ENCODE measurements at places on chromosomes 7 and 10.

- DNase-seq = no peak
Observed at GRCh38 chr7:14630048-14630447, 272.5 kb downstream of the DGKB start.

DNA sequence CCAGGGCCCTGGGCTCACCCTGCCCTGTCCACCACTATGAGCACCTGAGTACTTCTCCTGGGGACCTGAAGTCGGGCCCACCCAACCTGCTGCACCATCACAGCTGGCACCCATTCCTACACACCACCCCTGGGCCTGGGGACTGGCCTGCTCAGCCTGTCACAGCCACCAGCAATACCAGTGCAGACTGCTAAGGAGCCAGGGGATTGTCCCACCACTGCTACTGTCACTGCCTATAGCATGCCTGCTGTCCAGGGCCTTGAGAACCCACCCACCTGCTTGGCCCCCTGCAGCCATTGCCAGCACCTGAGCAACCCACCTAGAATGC, 624.8 kb upstream of the FOXK1 start:
- no peak for DNase-seq

- no peak for DNase-seq
Observed at GRCh38 chr7:142308918-142309317, 51.1 kb upstream of the PRSS58 start.

DNA sequence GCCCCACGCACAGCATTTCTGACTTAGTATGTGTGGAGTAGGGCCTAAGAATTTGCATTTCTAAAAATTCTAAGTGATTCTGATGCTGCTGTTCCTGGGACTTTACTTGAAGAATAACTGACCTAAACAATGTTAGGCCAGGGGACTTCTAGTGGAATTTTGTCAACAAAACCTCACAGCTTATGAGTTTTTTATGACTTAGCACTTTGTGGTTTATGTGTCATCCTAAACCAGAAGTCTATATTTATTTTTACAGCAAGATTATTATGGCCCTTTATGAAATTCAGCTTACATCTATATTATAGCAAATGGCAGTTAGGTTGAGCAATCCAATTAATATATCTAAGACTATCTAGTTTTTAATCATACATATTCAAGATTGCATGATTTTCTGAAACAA, 24.6 kb upstream of the BET1 start:
- no peak for DNase-seq

GRCh38 chr7:141789917-141790316, at the start of gene TAS2R5:
TAS2R5 (plus strand) TSS chr7:141790217; CDS start chr7:141790362, 145 bp downstream.
- DNase-seq = no peak

GRCh38 chr10:123001370-123001769, 7.2 kb downstream of the IKZF5 start:
- no peak for DNase-seq

GRCh38 chr10:60426425-60426824, 36.8 kb upstream of the ANK3 start:
- DNase-seq = no peak

GRCh38 chr7:155456738-155457543, 988 bp upstream of the EN2 start:
- peak; percentile 91 for DNase-seq

DNA sequence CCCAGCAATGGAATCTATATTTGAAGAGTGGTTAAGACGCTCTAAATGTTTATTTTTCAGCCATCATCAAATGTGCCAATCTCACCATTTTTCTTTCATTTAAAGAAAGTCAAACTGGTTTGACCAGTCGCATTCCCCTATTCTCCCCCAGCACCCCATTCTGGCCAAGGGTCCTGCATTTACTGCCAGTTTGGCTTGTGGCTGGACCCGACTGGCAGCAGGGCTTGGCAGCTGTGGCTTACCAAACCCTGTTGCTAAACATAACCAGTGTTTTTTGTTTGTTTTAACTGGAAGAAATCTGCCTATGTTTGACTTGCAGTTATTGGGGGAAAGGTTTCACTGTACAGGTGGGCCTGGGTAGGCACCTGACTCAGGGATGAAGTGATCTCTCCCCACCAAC, 116.3 kb downstream of the CYP26A1 start:
- DNase-seq = no peak

GRCh38 chr7:139774376-139774775, 3.4 kb downstream of the HIPK2 start:
- no peak for DNase-seq

DNA sequence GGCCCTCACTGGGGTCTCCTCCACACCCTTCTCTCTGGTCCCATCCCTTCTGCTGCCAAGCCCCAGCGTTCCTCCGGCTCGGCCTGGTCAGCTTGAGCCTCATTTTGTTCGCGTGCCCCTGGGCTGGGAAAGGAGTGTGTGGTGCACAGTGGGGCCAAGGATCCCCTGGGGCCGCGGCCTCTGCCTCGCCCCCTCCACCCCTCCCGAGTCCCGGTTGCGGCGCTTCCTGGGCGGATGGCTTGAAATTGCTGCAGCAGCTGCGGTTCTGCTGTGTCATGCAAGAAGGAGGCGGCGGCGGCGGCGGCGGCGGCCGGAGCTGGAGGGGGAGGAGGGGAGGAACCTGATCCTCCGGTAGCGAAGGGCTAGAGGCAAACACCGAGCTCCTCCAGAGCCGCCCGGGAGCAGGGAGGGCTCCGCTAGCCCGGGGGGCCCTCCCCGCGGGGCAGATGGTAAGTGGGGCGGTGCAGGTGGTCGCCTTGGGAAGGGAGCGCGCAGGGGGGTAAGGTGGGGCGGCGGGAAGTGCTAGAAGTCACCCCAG, 217.8 kb upstream of the MKLN1 start:
- peak; percentile 88 for DNase-seq

DNA sequence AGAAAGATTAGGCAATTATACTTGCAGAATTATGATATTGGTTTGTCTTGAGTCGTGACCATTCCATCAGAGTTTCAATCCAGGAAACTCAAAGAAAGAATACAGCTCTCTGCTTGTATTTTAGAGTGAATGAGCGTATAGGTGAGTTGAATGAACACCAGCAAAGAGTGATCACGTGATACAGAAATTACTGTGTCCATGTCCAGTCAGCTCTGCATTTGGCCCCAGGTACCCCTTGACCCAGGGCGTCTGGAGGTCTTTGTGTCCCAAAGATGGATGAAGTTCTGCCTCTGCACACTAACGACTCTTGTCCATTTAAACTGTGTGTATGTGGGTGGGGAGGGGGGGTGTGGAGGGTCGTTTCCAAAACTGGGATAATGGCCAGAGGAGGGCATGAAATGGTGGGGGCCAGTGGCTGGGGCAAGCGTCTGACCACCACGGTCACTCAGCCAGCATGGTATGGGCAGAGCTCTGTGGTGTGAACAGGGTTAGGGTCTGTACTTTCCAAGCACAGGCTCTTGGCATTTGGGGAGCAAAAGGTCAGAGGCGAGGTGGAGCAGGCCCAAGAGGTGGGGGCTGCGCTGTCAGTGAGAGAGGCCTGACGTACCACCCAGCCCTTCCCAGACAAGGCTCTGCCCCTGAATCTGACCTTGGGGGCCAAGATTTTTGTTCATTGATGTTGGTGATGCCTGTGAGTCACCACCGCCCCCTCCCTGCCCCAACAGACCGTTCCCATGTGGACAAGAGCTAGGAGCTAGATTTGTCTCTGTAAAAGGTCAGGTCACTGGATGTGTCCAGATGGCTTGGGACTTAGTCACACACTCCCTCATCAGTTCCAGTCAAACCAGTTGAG, 1.4 kb downstream of the PTPRE start:
- DNase-seq = no peak

DNA sequence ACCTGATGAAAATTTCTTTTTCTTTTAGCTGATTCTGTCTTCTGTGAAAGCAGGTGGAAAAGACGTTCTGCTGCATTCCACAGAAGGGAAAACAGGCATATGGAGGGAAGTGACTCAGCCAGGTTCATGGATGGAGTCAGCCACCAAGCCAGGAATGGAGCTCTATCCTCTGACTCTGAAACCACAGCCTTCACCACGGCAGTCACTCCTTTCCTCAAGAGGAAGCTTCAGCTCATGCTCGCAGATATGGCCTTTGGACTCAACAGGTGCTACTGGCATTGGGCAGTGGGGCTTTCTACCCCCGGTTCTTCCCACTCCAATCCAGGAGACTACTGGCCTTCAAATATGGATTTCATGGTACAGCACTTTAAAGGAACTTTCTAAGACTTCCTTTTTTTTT, 11.5 kb upstream of the PLAU start:
- DNase-seq = no peak

DNA sequence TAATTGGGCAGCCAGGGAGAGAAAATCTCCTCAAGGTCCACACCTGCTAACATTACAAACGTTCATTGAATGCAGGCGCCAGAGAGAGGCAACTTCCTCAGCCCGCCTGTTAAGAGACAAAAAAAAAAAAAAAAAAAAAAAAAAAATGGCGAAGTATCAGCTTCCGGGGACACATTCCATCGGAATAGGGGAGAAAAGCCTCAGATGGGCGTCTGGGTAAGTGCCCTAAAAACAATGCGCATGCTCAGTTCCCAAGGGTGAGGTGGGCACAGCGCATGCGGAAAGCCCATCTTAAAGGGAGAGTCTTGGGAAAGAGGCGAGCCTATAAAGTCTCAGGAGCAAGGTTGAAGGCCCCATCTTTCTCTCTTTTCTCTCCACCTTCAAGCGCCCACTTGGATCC, 1139.7 kb upstream of the CELF2 start:
- no peak for DNase-seq

DNA sequence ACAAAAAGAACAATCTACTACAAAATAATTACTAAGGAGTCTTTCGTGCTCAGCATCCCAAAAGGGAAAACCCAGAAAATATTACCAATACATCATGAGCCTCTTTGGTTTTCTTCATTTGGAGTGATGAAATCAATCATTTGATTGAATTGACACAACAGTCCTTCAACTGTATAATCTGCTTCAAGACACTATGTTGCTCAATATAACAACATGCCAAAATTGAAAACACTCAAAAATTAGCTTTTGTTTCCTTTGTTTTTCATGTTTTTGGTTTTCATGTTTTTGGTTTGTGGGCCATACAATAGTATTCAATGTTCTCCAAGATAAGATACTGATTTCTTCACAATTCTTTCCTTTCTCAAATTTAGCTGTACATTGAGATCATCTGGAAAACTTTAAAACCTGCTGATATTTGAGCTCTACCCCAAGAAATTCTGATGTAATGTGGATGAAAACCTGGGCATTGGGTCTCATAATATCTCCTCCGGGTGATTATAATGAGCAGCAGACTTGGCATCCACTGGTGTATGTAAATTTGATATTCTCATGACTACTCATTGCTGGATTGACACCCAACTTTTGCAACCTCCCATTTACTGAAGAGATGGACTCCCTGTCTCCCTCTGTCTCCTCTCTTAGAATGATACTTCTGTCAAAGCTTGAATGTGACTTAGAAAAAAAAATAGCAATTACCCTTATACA, 4.6 kb downstream of the SOSTDC1 start:
- DNase-seq = peak; percentile 11

DNA sequence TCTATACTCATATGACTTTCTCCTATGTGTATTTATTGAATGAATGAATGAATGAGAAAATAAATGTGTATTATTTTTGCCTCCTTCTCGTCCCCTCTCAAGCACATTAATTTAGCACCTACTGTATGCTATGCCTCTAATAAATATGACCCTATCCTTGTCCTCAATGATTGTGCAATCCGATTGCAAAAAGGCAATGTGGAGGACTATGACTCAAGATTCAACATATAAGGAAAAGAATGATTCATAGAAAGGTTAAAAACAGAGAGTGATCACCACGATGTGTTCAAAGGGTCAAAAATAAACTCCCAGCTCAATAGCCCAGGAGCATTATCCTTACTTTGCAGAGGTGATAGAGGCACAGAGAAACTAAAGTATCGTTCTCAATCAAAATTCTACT, 322.8 kb upstream of the SORCS1 start:
- DNase-seq = no peak

- no peak for DNase-seq
Observed at GRCh38 chr7:31699050-31699449, 12.0 kb downstream of the PPP1R17 start.

- DNase-seq = no peak
Observed at GRCh38 chr10:12838995-12839927, 162.3 kb downstream of the CCDC3 start.

DNA sequence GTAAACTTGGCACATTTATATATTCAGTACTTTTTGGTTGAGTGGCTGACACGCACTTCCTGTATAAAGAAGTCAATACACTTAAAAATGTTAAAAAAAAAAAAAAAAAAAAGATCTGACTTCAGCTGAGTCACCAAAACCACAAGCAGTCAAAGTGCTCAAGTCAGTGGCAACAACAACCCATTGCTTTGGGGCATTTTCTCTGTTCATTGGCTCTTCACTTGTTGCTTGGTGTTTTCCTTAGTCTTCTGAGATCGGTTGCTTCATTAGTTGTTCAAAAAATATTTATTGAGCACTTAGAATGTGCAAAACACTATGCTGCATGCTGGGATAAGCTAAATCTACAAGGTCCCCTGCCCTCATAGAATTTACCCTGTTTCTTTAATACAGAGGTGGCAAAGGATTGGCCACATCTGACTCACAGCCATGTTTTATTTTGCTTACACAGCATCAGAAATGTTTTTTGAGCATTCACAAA, 63.7 kb downstream of the ZNRF2 start:
- peak; percentile 28 for DNase-seq

All from eye (tissue), 1 donor.